ENCODE measurements at places on chromosomes 7 and 10.

- DNase-seq = no peak
These were observed 1276.3 kb upstream of the AUTS2 start for GRCh38 chr7:68321776-68322496.

- DNase-seq = no peak
These were observed 26.8 kb upstream of the MGMT start for GRCh38 chr10:129440247-129440646.

DNA sequence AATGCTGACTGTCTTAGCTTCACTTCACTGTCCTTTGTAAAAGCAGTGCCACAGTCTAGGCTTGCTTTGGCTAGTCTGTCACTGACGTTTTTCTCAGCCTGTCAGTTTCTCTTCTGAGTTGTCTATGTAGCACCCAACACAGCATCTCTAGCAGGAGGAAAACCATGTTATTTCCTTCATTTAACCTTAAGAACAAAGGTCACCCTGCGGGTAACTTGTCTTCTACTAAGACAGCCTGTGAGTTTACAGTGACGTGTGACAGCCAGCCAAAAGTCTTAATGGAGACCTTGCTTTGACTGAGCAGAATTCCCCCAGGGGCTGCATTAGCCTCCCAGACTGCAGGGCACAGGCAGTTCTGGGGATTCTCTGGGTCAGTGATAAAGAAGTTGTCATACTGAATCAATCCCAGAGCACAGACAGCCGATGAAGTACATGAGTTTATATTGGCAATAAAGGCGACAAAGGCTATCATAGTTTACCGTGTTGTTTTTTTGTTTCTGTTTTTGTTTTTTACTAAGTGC, 296.0 kb upstream of the KIAA1217 start:
- DNase-seq = no peak

DNA sequence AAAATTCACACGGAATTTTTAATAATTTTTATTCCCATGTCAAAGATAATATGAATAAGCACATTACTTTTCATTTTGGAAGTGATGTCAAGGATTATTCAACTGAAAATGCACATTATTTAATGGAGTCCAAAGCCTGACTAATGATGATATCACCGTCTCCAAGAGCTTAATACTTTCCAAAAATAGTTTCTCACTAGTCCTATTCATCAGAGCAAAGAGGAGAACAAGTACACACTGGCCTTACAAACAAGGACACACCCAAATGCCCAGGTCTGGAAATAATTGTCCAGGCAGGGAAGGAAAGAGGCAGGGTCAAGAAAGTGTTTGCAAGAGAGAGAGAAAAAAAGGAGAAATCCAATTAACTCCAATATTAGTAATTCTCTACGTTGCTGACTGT, 216.8 kb upstream of the CCDC6 start:
- no peak for DNase-seq

GRCh38 chr7:128206017-128206746, 34.9 kb upstream of the LEP start:
- no peak for DNase-seq

- no peak for DNase-seq
These were observed at the start of gene EBF3 for GRCh38 chr10:129963641-129964501. EBF3 (minus strand) TSS chr10:129964274; CDS start chr10:129963768, 506 bp downstream.

DNA sequence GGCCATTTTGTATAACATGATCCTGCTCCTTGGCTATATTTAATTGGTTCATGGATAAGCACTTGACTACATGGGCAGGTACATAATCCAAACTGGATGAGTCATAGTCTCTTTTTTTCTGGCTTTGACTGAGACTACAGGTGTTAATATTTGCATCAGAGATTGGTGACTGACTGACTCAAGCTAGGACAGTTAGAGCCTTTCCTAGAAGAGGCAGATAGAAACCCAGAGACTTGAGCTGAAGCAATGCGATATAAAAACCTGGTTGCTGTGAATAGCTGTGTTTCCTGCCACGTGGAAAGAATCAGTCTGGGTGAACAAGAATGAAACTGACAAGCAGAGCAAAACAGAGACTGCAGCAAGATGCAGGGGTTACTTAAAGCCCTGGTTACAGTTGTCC, 81.0 kb downstream of the SAMD9 start:
- DNase-seq = no peak

DNA sequence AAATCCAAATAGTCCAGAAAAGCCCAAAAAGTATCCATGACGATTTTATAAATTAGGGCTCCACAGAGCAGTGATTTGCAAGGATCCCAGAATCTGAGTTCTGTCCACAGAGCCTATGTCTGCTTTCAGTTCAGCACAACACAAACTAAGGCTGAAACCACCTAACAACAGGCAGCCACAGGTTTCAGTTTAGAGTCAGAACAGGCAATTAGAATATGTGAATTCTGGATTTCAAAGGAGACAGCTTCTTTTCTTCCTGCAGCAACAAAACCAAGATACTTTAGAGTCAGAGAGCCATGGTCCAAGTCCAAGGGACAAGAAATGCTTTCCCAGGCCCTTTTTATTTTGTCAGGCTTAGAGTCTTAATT, 23.6 kb downstream of the IFIT3 start:
- no peak for DNase-seq

GRCh38 chr7:40301486-40302068, 166.8 kb downstream of the SUGCT start:
- DNase-seq = no peak

DNA sequence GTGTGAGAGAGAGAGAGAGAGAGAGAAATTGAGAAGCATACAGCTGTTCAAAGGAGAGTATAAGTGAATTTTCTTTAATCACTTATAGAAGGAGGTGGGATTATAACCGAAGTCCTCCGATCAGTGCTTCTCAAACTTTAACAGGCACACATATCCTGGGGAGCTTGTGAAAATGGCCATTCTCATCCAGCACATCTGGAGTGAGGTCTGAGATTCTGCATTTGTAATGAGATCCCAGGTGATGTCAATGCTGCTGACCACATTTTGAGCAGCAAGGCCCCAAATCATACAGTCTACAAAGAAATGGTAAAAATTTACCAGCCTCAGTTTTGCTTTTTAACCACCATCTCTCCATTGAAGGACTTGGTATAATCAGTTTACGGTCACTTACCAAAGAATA, 219.0 kb downstream of the PTEN start:
- DNase-seq = no peak

DNA sequence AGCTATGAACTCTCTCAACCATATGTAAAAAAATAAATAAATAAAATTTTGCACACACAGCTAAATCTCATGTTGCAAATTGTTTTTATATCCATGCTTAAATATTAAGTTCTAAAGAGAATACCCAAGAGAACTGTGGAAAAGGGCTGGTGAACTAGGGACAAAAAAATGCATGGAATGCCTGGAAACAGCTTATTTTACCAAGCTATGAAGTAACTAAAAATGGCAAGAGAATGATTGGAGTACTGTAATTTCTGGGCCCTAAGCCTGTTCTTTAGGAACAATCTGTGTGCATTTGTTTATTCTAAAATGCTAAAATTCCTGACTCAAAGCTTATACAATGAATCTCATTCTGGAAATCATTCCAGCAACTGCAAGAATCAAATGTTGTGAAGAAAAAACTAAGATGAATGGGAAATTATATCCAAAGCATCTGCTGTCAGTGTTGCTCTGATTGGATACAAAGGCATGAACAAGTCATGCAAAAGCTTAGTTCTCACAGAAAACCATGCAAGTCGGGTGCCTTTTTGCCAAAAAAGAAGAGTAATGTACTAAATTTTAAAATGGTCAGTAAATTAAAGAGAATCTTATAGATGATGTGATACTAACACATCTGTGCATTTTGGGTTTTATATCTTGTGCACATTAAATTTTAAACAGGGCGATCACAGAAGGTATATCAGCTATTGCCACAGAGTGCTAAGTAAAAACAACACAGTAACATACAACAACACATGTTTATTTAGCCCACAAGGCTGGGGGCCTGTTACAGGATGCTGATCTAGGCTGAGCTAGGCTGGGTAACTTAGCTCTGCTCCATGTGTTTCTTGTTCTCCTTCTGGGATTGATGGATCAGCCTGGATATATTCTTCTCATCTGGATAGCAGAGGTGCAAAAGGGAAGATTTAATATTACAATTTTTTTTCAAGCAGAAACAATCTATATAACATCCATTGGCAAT, 453.5 kb upstream of the SEMA3A start:
- no peak for DNase-seq

DNA sequence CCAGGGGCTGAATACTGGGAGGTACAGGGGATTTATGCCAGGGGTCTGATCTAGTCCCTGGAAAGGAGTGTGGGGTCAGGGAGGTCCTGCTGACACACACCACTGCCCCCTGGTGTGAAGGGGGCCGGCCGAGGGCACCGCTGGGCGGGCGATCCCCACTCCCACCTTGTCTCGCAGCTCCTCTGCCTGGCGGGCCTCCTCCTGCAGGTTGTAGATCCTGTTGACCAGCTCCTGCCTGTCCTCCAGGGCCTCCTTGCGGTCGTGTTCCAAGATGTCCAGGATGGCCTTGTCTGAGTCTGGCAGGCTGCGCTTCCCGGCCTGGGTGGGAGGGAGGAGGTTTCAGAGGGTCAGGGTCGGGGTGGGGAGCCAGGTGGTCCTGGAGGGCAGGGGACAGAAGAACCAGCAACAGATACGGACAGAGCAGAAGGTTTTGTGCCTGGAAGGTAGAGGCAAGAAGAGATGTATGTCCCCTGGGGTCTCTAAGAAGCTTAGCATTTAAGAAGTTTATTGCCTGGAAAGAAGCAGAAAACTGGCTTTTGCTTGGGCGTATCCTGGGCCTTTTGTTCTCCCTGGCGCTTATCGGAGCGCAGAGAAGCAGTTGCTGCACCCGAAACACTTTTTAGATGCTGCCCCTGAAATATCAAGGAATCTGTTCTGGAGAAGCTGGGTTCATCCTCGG, 94.5 kb upstream of the GNA12 start:
- DNase-seq = no peak

GRCh38 chr7:96495751-96496216, 173.9 kb upstream of the SLC25A13 start:
- no peak for DNase-seq

DNA sequence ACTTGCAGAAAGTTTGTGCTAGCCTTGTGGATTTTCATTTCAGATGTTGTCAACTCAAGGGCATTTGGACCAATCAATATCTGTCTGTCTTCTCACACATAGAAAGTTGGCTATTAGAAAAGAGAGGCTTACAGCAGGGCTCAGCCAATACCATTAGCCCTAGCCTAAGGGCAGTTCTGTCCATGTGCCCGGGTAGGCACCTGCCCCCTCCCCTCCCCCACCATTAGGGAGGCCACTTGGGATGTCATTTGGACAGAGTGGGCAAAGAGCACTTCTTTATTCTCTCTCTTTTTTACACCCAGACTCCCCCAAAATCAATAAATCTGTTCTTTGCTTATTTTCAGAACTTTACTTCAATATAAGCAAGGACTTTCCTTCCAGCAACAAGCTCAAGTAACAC, 188.5 kb upstream of the MKI67 start:
- no peak for DNase-seq

GRCh38 chr10:1579141-1579491, 158.2 kb downstream of the ADARB2 start:
- no peak for DNase-seq

DNA sequence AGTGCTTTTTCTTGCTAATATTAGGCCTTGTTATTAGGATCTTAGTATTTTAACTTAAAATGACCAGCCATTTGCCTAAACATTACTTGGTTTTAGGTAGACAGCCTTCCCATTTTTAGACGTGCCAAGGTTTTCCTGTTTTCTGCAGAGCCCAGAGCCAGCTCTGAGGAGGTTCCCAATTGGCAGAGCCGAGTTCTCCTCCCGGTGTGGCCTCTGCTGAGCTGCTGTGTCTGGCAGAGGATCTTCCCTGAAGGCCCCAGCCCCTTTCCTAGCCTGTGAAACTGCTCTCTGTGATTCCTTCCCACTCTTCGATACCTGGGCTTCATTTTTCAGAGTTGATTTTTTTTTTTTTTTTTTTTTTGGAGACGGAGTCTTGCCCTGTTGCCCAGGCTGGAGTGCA, 91.4 kb downstream of the EEPD1 start:
- no peak for DNase-seq

DNA sequence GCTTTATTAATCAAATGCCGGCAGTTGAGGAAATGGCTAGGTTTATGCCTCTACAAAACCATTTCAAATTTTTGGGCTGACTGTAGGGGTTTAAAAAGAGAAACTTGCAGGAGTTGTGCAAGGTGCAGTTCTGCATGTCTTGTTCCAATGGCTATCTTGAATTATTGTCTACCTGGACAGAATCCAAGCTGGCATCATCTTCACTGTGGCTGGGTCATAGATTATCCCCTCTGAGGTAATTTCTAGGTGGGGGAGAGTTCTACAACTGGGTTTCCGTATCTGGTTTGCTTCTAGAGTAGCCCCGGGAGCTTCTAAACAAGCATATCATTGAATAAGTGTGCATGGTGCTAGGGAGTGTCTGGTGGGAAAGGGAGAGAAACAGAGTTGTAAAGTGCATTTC, 16.9 kb downstream of the BET1 start:
- no peak for DNase-seq

- DNase-seq = no peak
These were observed 84.0 kb upstream of the SMNDC1 start for GRCh38 chr10:110388687-110389052.

DNA sequence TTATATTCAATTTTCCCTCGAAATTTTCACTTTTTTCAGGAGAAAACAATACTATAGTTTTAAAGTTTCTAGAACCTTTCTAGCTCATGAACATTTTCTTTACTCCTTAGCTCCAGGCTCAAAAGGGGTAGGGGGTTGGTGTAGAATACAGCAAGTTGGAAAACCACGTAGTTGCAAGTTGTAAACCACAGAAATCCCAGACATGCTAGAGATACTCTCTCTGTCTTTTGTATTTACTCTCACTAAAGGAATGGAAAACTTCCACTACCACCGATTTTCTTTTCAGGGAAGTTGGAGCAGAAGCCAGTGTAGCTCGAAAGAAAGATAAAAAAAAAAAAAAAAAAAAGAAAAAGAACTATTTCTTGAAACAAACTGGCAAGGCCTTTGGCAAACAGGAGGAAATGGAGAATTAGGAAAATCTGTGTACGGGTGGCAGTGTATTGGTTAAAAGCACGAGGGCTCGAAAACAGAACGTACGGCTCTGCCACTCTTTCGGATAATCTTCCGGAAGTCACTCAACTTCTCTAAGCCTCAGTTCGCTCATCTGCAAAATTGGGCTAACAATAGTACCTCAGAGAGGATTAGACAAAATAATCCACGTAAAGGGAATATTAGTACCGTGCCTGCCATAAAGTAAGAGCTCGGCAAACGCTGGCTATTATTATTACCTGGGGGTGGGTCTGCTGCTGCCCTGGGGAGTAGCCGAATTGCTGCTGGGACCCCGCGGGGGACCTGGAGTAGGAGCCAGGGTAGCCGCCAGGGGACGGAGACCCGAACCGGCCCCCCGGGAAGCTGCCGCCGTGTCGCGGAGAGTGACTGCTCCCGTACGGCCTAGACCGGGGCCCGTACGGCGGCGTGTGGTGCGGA, 628 bp downstream of the MPLKIP start:
- no peak for DNase-seq

GRCh38 chr7:87797798-87798403, 78.3 kb downstream of the SLC25A40 start:
- DNase-seq = no peak

GRCh38 chr7:98116656-98117461, 10.2 kb downstream of the LMTK2 start:
- no peak for DNase-seq

Data from NCI-H187 treated with DMSO at 0.1 percent for 48 hours (cell line).